ENCODE measurements at places on chromosomes 13 and 19. TPM values are rescaled to one million over a fixed set of nuclear protein-coding genes. Genes with fewer than 3 reads are reported as not detected.

DNA sequence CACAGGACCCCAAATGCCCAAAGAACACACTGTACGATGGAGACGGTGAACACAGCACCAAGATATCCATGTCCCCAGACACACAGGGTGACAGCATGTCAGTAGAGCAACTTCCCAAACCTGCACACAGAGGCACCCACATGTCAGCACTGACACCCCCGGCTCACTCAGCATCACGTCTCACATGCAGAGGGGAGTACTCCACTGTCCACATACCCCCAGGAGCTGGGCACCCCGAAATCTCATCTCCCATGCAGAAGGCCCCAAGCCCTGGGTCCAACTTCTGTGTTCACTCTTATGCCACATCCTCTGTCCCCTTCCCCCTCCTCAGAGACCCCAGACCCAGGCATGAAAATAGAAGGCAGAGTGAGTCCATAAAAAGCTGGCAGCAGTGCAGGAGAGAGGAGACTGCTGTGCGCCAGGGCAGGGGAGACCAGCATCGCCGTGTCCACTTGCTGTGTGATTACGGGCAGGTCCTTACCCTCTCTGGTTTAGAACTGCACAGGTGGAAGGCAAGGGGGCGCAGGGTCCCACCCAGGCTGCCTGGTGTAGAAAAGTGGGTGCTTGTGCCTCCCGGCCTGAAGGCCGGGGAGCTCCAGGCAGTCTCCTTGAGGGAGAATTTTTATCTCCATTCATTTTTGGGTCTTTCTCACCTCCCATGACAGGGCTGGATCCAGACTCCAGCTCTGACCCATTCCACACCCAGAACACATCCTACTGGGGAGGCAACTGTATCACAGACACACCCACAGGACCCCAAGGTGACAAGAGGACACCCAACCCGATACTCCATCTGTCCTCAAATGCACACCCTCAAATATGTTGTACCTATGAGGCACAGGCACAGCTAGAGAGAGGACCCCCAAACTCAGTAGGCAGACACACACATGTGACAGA, 17.0 kb downstream of the ERFL start:
- DNase-seq = no peak

BICRA gene
- 18.8 TPM for total RNA-seq

CACNG6 gene
- total RNA-seq = 0.55 TPM

DNA sequence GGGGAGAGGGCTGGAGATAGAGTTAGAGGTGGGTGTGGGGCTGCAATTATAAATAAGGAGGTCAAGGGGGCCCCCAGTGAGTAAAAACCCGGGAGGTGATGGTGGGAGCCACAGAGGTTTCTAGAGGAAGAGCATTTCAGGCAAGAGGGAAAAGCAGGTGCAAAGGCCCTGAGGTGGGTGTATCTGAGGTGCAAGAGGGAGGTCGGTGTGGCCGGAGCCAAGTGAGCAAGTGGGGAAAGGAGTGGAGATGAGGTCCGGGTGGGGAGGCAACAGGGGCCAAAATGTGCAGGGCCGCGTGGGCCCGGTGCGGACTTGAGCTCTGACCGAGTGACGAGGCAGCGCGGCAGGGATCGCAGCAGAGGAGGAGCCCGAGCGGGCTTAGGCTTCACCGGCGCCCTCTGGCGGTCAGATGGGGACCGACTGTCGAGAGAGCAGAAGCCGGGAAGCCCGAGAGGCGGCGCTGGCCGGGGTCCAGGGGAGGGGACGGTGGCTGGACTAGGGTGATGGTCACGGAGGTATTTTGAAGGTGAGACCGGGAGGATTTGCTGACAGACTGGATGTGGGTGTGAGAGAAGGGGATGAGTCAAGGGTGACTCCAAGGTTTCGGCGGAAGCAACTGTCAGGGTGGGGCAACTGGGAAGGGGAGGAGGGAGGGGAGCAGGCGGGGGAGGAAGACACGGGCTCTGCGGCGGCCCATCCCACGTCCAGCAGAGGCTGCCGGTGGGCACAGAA, 17.7 kb upstream of the SPACA4 start:
- peak; percentile 71 for DNase-seq

SMIM44 gene
- total RNA-seq = 2.1 TPM

KCNC3 gene
- 6.5 TPM for total RNA-seq

DNA sequence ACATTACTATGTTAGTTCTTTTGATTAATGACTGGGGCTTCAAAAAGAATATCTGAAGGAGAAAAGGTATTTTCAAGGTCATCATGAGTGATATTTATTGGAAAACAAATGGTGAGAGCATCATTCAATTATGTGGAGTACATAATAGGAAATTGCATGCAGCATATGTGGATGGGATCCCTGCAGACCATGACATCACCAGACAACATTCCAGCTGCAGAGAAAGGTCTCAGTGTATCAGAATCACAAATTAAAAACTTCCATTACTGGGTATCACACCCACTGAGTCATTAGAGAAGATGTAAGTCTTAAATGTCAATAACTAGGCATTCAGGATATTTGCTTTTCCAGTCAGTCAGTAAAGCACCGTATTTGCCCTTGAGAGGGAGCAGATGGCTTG, 574.4 kb upstream of the SLC10A2 start:
- no peak for DNase-seq

DNA sequence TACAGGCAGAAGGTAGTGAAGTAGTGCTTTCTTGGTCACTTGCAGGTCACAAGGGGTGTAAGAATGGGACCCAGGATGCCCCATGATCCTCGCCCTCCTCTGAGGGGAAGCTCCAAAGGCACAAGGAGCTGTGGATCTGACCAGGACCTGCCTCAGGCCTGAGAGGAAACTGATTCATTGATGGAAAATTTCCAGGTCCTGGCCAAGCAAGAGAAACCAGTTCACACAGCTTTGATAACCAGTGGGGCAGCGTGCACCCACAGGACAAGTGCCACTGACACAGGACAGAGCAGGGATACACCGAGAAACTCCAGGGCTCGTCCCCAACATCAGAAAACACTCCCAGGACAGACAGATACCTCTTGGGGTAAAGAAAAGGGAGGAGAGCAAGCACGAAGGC, 177.1 kb downstream of the RBM26 start:
- DNase-seq = no peak

GRCh38 chr19:7921967-7922835, 2.1 kb downstream of the SNAPC2 start:
- no peak for DNase-seq

- DNase-seq = peak; percentile 86
These were observed 71.0 kb downstream of the ITGBL1 start for GRCh38 chr13:101523154-101524131.

ZNF221 gene
- total RNA-seq = 13.7 TPM

GRCh38 chr19:36847968-36848367, 2.7 kb upstream of the ZNF345 start:
- DNase-seq = no peak

DNA sequence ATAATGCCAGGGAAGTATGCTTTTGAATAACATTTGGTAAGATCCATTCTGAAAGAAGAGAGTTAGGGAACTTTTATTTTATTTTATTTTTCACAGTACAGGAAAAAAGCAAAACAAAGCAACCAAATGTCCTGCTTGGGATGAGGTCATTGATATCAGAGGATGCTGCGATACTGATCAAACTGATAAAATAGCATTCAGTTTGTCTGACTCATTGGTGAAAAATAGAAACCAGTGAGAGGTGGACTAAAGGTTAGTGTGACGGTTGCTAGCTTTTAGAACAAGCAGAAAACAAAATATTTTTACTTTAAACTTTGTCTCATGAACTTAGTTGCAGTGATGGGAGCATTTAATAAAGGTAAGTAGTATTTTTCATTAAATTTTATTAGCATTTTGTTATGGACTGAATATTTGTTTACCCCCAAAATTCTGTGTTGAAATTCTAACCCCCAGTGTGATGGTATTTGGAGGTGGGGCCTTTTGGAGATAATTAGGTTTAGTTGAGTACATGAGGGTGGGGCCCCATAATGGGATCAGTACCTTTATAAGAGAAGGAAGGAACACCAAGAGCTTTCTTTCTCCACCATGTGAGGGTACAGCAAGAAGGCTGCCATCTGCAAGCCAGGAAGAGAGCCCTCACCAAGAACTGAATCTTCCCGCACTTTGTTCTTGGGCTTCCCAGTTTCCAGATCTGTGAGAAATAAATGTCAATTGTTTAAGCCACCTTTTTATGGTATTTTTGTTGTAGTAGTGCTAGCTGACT, 37.3 kb downstream of the ITGBL1 start:
- peak; percentile 19 for DNase-seq

DNA sequence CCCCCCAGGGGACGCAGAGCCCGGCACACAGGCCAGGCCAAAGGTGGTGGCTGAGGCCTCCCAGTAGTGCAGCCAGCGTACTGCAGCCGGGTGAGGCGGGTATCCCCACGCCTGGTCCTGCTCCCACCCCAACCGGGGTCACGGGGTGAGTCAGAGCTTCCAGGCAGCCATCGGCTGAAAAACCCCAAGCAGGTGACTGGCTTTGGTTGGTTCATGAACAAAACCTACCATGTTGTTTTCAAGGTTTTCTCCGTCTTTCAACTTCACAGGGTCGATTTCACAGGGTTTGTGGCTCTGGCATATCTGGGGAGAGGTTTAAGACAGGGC, 42.1 kb upstream of the C13orf46 start:
- peak; percentile 13 for DNase-seq

GRCh38 chr19:5547881-5548280, 19.9 kb downstream of the TINCR start:
- peak; percentile 41 for DNase-seq

GRCh38 chr13:24619282-24619681, 60.9 kb upstream of the ATP12A start:
- DNase-seq = no peak

DNA sequence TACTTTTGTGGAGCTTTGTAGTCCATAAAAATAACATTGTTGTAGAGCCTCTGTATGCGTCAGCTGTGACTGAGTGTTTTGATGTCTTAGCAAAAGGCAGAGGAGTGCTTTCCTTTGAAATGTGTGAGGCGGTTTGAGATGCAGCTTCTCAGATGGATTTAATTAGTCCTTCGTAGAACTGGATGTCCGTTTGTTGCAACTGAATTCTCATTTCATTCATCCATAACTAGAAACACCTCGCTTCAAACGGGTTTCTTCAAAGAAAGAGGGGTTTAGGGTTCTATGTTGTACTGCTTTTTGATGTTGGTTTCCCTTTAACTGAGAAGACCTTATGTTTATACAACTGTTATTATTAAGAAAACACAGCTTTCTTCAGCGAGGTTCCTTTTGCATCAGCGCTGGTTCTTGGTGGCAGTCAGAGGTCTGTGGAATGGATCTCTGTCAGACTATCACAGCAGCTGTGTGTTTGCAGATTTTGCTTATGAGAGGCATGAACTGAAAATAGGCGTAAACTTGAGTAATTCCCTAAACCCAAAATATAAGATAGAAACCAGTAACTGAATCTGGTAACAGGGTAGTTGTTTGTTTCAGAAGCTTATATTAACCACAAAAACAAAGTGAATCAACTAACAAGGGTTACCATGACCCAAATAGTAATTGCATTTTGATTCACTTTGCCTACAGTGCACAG, 194.4 kb downstream of the GGACT start:
- peak; percentile 30 for DNase-seq

DNA sequence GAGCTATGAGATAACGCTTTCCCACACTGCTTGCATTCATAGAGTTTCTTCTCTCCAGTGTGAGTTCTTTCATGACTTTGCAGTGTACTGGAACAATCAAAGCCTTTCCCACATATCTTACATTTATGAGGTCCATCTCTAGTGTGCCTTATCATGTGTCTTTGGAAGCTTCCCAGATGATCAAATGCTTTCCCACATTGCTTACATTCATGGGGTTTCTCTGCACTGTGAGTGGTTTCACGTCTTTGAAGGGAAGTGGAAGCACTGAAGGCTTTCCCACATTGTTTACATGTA, 14.9 kb upstream of the ZNF442 start:
- DNase-seq = no peak

GRCh38 chr13:97274829-97275649, 52.9 kb downstream of the MBNL2 start:
- peak; percentile 92 for DNase-seq

GRCh38 chr19:1122972-1123363, 19.2 kb downstream of the GPX4 start:
- DNase-seq = peak; percentile 22

DNA sequence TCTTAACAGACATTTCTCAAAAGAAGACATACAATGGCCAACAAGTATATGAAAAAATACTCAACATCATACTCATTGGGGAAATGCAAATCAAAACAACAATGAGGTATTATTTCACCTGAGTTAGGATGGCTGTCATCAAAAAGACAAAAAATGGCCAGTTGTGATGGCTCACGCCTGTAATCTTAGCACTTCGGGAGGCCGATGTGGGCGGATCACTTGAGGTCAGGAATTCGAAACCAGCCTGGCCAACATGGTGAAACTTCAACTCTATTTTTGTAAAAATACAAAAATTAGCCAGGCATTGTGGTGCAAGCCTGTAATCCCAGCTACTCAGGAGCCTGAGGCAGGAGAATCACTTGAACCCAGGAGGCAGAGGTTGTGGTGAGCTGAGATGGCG, 22.0 kb downstream of the CEACAM16 start:
- no peak for DNase-seq

NEK5 gene
- 1.4 TPM for total RNA-seq

DNA sequence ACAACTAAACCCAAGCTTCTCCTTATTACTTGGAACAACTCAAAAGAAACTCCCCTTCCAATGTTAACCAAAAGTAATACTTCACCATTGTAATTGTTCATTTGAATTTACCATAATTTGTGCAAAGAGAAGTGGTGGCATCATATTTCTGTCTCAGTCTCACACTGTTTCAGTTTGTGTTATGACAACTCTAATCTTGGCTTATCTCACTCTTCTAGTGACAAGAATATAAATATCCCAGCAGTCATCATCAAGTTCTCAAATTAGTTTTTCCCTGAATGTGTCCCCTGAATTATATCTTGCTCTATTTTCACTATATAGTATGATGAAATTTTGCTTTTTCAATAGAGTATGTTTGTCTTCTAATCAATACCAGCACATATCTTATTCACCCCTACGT, 681.4 kb upstream of the PRR20A start:
- no peak for DNase-seq

DNA sequence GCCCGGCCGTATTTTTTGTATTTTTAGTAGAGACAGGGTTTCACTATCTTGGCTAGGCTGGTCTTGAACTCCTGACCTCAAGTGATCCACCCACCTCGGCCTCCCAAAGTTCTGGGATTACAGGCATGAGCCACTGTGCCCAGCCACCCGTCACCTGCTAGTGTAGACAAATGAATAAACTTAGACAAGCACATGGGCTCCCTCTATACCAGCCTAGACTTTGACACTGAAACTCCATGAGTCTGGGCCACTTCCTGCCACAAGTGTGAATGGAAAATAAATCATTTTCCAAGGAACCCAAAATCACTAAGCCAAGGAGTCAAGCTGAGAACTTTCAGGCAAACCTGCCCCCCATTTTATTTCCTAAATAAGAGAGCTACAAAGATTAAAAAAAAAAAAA, 27.0 kb upstream of the TPT1 start:
- DNase-seq = peak; percentile 76

DNA sequence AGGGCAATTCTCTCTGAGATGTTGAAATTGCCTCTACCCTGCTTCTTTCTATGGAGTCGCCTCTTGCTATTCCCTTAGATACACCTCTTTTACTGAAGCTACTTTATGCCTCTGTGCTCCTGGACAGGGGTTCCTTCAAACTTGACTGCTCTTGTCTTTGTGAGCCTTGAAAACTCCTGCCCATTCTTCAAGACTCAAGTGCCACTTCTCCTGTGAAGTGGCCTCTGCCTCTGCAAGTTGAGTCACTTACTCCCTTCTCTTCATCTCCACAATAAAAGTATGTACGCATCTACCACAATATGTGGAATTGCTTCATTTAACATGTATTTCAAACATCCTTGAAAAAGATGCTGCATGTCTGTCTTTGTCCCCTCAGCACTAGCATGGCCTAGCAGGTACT, 66.0 kb upstream of the TPP2 start:
- no peak for DNase-seq
